ENCODE measurements at places on chromosomes 5 and 9. TPM values are rescaled to one million over a fixed set of nuclear protein-coding genes. Genes with fewer than 3 reads are reported as not detected.

DNA sequence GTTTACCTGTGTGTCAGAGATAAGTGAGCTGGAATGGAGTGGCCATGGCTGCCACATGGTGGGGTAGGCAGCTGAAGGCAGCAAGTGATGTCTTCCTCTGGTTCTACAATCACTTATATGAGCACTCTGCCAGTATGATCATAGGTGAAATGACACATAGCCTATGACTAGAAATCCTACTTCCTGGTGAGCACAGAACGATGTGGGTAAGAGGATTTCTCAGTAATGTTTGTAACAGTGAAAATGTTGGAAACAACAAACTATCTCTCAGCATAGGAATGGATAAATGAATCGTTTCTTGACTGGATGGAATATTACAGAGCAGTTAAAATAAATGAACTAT, 187.0 kb upstream of the S1PR3 start:
- DNase-seq = no peak
- H3K27me3 ChIP-seq = peaks cover 22% of the 10 kb centered on the region
- no peaks in the 10 kb centered on the region for H3K36me3 ChIP-seq
- no peaks in the 10 kb centered on the region for H3K4me1 ChIP-seq
- no peak overlapping the region for H3K27ac ChIP-seq

GRCh38 chr9:79665931-79666330, 94.2 kb downstream of the TLE4 start:
- peaks cover 9% of the 10 kb centered on the region for H3K36me3 ChIP-seq
- no peak for DNase-seq
- no peaks in the 10 kb centered on the region for H3K27me3 ChIP-seq
- peak overlapping the region; percentile 27 for H3K27ac ChIP-seq
- H3K4me3 ChIP-seq = no peak overlapping the region

DNA sequence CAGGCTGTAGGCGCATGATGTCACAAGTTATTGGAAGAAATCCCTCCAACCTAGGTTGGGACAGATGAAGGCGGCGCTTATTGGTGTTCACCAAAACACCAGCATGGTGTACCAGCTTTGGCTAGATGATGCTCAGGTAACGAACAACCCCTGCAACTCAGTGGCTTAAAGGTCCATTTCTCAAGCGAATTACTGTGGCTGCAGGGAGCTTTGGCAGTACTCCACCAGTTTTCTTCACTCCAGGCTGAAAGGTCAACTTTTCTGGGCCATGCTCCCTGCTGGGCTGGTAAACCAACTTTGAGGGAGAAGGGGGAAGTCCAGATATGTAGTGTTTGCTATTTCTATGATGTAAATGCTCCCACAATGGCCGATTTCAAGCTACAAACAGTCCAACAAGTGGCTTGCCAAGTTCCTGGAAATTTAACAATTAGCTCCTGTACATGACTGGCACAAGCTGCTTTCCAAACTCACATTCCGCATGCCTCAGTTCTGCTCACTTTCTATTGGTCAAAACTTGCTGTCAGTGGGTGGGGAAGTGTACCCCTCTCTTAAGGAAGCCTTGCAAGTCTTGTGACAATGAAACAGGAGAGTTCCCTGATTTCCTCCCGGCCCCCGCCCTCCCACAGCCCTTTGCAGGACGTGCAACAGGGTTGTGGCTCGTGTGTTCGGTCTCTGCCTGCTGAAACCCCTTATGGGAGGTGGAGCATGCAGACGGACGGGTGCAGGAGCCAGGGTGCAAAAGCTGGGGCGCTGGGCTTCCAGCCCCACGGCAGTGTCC, 588 bp upstream of the ZBED3 start:
- H3K4me1 ChIP-seq = peaks cover 20% of the 10 kb centered on the region
- peaks cover 14% of the 10 kb centered on the region for H3K36me3 ChIP-seq
- peak overlapping the region; percentile 85 for H3K4me3 ChIP-seq
- H3K27ac ChIP-seq = peak overlapping the region; percentile 82

- H3K27me3 ChIP-seq = peaks cover 5% of the 10 kb centered on the region
- no peaks in the 10 kb centered on the region for H3K4me1 ChIP-seq
- H3K4me3 ChIP-seq = no peak overlapping the region
- no peak overlapping the region for H3K27ac ChIP-seq
- no peak for DNase-seq
- H3K36me3 ChIP-seq = no peaks in the 10 kb centered on the region
These were observed 14.3 kb upstream of the RANBP6 start for GRCh38 chr9:6029604-6030274.

- H3K4me1 ChIP-seq = no peaks in the 10 kb centered on the region
- H3K36me3 ChIP-seq = no peaks in the 10 kb centered on the region
- no peak overlapping the region for H3K4me3 ChIP-seq
- peaks cover 7% of the 10 kb centered on the region for H3K27me3 ChIP-seq
These were observed 97.3 kb upstream of the DAB2 start for GRCh38 chr5:39521940-39522590.

- no peaks in the 10 kb centered on the region for H3K4me1 ChIP-seq
- DNase-seq = no peak
- no peaks in the 10 kb centered on the region for H3K36me3 ChIP-seq
- H3K27me3 ChIP-seq = peaks cover 3% of the 10 kb centered on the region
These were observed 7.7 kb upstream of the PBX3 start for GRCh38 chr9:125739436-125739835.

- H3K4me1 ChIP-seq = no peaks in the 10 kb centered on the region
- no peaks in the 10 kb centered on the region for H3K36me3 ChIP-seq
- no peak for DNase-seq
- H3K4me3 ChIP-seq = no peak overlapping the region
- H3K27me3 ChIP-seq = no peaks in the 10 kb centered on the region
These were observed 433.2 kb downstream of the SEMA5A start for GRCh38 chr5:9112520-9113291.

- peaks cover 39% of the 10 kb centered on the region for H3K4me1 ChIP-seq
- no peaks in the 10 kb centered on the region for H3K27me3 ChIP-seq
- H3K27ac ChIP-seq = peak overlapping the region; percentile 92
- no peaks in the 10 kb centered on the region for H3K36me3 ChIP-seq
These were observed 3.7 kb downstream of the ANXA2R start for GRCh38 chr5:43036409-43036808.

- DNase-seq = no peak
- no peak overlapping the region for H3K27ac ChIP-seq
- H3K36me3 ChIP-seq = no peaks in the 10 kb centered on the region
- no peak overlapping the region for H3K4me3 ChIP-seq
- no peaks in the 10 kb centered on the region for H3K4me1 ChIP-seq
These were observed 2.7 kb downstream of the UGT3A1 start for GRCh38 chr5:35988529-35988928.

- H3K27me3 ChIP-seq = no peaks in the 10 kb centered on the region
- no peaks in the 10 kb centered on the region for H3K36me3 ChIP-seq
- no peak overlapping the region for H3K4me3 ChIP-seq
- H3K27ac ChIP-seq = no peak overlapping the region
- DNase-seq = no peak
These were observed 343.4 kb upstream of the PAPPA start for GRCh38 chr9:115810166-115810565.

- no peak overlapping the region for H3K27ac ChIP-seq
- no peak overlapping the region for H3K4me3 ChIP-seq
- no peaks in the 10 kb centered on the region for H3K4me1 ChIP-seq
- no peak for DNase-seq
- H3K27me3 ChIP-seq = no peaks in the 10 kb centered on the region
- H3K36me3 ChIP-seq = no peaks in the 10 kb centered on the region
These were observed 131.8 kb upstream of the FBN2 start for GRCh38 chr5:128669803-128670202.

DNA sequence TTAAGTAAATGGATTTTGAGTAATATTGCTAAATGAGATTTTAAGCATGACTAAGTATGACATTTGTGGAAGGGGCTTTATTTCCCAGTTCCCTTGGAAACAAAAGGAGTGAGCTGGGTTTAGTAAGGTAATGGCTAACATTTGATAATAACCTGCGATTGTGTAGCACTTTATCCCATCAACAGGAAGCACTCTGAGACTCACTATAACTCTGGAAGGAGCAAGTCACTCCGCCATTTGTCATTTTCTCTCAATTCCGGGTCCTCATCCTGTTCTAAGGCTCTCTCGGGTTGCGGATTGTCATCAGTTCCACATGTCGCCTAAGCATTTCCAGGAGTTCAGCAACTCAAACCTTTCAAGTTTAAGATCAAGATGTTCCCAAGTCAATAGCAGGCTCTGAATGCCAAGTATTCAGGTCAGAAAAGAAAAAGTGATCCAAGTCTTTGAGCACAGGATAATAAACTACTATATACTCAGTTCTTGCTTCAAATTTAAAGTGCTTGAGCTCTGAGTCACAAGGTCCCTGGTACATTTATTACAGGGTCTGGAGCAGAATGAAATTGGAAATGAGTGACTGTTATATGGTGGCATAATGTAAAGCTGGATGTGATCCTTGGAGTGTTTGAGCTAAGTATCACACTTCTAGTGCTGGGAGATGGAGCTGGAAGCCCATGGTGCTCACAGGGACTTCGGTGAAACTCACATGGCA, 39.3 kb downstream of the CAPSL start:
- peaks cover 60% of the 10 kb centered on the region for H3K4me1 ChIP-seq
- peak overlapping the region; percentile 81 for H3K27ac ChIP-seq
- peaks cover 1% of the 10 kb centered on the region for H3K36me3 ChIP-seq

DNA sequence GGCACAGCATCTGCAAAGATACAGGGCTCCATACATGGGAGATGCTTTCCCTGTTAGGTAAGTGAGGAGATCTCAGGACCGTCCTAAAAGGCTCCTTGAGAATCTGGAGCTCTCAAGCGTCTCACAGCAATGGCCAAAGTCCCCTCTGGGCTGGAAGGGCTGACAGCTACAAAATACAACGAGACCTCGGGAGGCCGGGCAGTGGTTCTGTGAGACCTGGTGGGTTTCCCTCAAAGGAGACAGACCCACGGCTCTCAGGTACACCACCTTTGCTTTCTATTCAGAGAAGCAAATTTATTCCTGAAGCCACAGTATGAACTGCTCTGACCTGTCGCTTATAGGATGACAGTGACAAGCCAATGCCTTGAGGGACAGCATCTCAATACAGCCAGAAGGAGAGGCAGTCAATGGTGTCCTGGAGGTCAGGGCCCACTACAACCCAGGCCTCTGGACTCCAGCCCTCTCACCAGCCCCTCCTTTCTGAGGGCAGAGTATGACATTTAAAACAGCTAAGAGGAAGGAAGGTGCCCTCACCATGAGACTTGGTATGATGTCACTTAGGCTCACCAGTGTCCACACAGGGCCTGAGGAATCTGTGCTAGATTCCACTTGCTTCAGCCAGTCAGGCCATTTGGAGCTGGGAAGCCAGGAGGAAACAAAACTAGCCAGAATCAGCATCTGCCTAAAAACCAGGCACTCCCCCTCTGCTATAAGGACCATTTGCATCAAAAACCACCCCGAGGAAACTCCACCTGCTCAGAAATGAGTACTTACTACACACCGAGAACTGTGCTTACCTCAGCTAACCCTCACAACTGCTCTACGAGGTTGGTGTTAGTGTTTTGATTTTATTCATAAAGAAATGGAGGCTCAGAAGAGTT, 86.5 kb upstream of the FSTL4 start:
- H3K27me3 ChIP-seq = no peaks in the 10 kb centered on the region
- H3K36me3 ChIP-seq = no peaks in the 10 kb centered on the region
- peak overlapping the region; percentile 16 for H3K27ac ChIP-seq
- no peak overlapping the region for H3K4me3 ChIP-seq
- peaks cover 15% of the 10 kb centered on the region for H3K4me1 ChIP-seq

DNA sequence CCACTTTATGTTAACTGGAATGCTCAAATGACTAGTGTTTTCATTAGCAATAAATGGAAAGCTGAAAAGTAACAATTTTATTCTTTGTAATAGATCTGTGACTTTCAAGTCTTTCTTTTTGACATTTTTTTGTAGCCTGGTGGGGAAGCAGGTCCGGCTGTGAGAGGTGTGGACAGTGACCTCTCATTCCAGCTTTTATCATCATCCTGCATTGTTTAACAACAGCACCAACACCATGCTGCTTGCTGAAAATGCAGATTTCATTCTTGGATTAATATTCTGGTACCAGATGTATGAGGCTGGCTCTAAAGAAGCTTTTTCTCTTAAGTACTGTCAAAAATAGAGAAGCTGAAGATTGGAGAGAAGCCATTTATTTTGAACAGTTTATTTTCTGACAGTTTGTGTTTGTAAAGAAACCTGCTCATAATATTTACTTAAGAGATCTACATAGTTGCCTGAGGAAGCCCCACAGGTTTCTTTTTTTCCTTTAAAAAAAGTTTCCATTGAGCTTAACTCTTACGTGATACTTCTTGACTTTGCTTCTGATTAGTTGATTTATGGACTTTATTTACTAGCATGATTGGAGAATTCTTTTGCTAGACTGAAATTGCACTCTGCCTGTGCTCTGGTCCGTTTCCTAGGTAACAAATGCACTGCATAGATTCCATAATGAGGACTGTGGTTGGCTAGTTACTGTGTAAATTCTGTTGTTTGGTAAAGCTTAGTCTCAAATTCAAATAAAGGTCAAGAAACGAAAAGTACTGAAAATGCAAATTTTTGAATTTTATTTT, 3.4 kb downstream of the KIAA1958 start:
- no peak overlapping the region for H3K27ac ChIP-seq
- H3K27me3 ChIP-seq = no peaks in the 10 kb centered on the region
- H3K4me3 ChIP-seq = no peak overlapping the region
- no peak for DNase-seq

- H3K27me3 ChIP-seq = peaks cover 10% of the 10 kb centered on the region
- no peaks in the 10 kb centered on the region for H3K36me3 ChIP-seq
- no peak for DNase-seq
- H3K4me3 ChIP-seq = no peak overlapping the region
- no peak overlapping the region for H3K27ac ChIP-seq
These were observed 115.4 kb upstream of the GAS1 start for GRCh38 chr9:87062746-87063145.

- no peak for DNase-seq
- H3K27me3 ChIP-seq = no peaks in the 10 kb centered on the region
- no peak overlapping the region for H3K27ac ChIP-seq
- H3K4me3 ChIP-seq = no peak overlapping the region
- no peaks in the 10 kb centered on the region for H3K4me1 ChIP-seq
- no peaks in the 10 kb centered on the region for H3K36me3 ChIP-seq
These were observed 10.2 kb downstream of the NCS1 start for GRCh38 chr9:130182381-130182909.

Gene BRD8
- total RNA-seq = 46.3 TPM

Gene CCDC183
- total RNA-seq = 0.20 TPM

Gene PRSS3
- total RNA-seq = not detected

Gene DNM1
- total RNA-seq = 0.59 TPM

Gene OTP
- not detected for total RNA-seq

Gene HMHB1
- total RNA-seq = not detected

Gene MTX3
- 18.1 TPM for total RNA-seq

Gene RC3H2
- 22.7 TPM for total RNA-seq
